ENCODE measurements at places on chromosomes 7 and 10.
A peak's percentile ranks its signal among the peaks of the same experiment; 100 is the strongest.

DNA sequence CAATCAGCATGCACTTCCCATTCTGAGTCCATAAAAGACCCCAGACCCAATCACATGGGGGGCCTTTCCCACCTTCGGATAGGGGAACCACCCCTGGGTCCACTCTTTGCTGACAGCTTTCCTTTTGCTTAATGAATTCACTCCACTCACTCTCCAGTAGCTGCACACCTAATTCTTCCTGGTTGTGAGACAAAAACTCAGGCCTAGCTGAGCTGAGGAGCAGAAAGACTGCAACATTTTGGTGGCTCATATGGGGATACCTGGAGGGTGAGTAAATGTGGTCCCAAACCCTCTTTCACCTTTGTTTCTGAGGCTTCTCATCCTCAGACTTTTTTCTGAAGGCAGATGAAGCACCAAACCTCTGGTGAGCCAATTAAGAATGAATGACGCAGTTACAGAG is 138.1 kb downstream of the WDR11 start:
- DNase-seq = no peak

GRCh38 chr10:113756940-113757543 is 5.6 kb downstream of the PLEKHS1 start:
- DNase-seq = no peak

DNA sequence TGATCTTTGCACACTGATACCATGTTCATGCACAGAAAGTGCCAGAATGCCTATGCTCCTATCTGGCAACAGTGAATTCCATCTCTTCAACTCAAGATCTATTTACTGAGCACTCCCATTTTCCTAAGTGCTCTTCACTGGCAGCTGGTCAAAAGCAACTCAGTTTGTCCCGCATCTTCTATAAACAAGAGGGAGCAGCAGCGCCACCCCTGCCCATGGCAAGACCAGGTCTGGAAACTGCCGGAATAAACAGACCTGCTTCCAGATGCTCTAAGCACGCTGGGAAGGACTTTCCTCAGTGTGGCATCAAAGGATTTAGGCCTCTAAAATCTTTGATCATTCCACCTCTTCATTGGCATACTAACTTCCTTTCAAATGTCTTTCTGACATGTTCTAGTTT is 104.4 kb upstream of the MACROH2A2 start:
- DNase-seq = no peak

DNA sequence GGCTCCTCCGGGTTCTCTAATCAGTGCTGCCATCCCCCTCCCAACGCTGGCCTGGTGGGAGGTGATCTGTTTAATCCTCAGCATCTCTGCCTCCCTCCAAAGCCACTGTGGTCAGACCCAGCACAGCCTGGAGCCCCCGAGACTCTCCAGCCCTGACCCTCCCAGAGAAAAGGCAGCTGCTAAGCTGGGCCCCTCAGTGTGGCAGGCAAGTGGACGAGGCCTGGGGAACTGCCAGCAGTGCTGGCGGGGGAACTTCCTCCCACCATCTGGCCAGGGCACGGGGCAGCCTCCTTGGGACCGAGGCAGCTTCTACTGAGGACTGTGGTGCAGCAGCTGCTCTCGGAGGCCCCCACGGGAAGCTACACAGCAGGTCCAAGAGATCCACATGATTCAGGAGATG is 51.1 kb downstream of the DPYSL4 start:
- peak; percentile 29 for DNase-seq

DNA sequence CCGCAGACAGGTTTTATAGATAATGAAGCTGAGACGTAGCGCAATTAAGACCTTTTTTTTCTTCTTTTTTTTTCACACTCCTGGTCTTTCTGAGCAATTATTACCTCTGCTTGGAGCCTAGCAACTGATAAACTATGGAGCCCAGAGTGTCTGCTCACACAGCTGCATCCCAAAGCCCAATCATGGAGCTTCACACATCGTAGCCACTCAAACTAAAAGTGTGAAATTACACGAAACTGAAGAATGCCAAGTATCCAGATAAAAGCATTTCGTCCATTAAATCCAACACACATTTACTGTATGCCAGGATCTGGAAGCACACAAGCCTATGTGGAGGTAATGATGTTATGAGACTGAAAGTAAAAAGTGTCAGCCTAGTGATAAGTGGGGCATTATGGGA is 97.6 kb downstream of the NRP1 start:
- peak; percentile 36 for DNase-seq
